ENCODE measurements at places on chromosomes 2 and 18.

DNA sequence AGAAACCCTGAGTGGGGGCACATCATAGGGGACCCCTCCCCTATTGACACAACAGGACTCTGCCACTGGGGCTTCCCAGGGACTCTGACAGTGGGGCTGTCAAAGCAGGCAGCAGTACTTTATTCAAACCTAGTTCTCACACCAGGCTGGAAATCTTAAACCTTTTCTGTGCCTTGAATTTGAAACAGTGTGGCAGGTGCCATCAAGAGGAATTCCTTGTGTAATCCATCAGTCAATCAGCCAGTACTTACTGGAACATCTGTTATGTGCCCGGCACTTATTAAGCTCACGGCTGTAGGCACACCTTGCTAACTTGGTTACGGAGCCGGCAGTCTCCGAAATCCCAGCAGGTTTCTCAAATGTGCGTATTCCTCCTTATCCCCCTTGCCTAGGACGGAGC is 12.0 kb downstream of the GLI2 start:
- no peak for DNase-seq

DNA sequence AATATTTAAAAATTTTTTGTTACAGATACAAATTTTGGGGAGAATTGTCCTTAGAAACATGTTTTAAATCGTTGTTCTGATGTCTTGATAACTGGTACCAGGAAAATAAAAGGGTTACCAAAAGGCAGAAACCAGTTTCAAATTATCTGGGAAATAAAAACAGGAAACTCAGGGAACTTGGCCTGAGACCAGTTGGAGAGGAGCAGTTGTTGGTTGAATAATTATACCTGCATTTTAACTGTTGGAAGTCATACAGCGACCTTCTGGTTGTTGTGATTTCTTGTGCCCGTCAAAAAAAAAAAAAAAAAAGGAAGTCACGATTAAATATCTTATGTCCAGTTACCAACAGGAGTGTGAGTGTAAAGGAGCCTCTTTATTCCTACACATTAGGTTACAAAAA is 51.8 kb downstream of the CRIM1 start:
- DNase-seq: no peak

- no peak for DNase-seq
Measured at GRCh38 chr2:60959501-60959900, 58.0 kb upstream of the PEX13 start.

DNA sequence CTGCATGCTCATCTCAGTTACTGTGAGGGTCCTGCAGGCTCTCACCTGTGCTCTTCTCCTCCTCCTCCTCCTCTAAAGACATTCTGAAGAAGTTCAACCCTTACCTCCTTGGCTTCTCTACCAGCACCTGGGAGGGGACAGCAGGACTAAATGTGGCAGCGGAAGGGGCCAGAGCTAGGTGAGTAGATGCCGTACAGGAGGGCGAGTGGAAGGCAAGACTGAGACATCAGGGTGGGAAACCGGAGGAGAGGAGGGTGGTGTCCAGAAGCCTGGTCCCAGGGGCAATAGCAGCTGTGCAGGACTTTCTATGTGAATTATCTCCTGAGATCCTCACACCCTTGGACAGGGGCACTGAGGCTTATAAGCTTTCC is 124.9 kb downstream of the PLB1 start:
- no peak for DNase-seq

- peak; percentile 44 for DNase-seq
Measured at GRCh38 chr2:199985625-199986207, 30.3 kb downstream of the MAIP1 start.

- no peak for DNase-seq
Measured at GRCh38 chr2:65033178-65033577, 23.0 kb upstream of the CEP68 start.

DNA sequence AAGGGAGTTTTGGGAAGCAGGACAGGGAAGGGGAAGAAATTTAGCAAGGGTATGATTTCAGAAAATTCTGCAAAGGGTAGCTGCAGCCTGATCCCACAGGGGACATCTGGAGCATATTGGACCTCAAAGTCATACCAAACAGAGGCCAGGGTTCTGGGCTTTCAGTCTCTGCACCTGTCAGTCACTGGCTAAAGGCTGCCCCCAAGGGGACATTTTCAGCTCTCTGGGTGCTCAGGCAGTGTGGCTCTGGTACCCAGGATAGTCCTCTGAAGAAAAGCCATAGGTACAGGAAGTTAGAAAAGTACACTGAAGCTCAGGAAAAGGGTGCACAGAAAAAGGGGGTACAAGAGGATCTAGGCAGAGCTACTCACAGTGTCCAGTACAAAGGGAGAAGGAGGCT is 149.2 kb downstream of the INSIG2 start:
- no peak for DNase-seq

GRCh38 chr2:234623521-234623991 is 126.7 kb upstream of the ARL4C start:
- DNase-seq: no peak

- peak; percentile 54 for DNase-seq
Measured at GRCh38 chr18:35376742-35377695, at the start of gene ZNF396. ZNF396 (minus strand) TSS chr18:35377337; CDS start chr18:35374292, 3,045 bp downstream.

DNA sequence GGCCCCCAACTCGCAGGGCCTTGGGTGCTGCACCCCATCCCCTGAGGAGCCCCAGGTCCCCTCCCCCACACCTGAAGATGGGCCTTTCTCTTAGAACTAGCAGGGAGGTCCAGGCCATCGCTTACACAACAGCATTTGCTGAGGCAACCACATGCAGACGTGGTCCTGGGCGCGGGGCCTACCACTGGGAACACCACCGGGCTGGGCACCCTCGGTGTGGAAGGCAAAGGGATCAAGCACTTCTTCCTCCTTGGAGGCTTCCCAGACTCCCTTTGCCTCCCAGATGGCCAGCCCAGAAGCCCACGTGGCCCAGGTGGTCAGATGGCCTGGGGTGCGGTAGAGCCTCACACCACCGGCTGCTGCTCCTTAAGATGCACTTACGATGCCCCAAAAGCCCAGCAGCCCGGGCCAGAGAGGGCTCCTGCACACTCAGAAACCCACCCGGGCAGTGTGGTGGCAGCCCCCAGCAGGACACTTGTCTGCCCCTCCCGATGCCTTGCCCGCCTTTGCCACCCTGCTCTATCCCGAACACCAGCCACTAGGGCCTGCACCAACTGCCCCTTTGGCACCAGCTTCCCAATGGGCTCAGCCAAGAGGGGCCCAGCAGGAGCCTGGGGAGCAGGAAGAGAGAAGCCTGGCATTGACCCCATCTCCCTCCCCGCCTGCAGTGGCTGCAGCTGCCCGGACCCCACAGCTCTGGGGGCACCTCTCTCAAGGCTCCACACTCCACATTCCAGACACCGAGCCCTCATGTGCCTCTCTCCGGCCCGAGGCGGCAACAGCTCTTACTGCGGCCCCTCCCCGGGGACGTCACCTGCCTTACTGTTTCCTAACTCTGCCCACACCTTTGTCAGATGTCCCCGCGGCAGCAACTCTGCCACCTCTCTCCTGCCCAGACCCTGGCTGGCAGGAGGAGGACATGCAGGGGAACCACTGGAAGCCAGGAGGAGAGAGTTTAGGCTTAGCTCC is 13.9 kb upstream of the MLPH start:
- DNase-seq: no peak

GRCh38 chr18:64132871-64133270 is 16.0 kb downstream of the LINC00305 start:
- no peak for DNase-seq

GRCh38 chr2:96508521-96509113 is 3.5 kb upstream of the NEURL3 start:
- DNase-seq: no peak

DNA sequence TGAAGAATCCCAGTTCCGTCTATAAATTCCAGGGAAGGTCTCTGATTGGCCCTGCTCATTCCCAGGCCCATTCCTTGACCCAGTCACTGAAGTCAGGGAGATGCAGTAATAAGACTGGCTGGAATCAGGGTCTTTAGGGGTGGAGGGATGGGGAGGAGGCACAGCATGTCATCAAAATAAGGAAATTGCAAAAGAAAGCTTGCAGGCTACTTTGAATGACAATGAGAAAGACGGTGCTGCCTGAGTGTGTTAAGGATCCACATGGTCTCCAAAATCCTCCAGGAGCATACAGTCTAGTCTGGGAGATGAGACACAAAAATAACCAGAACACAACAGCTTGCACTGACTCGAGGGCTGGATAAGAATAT is 2.0 kb upstream of the DES start:
- DNase-seq: no peak

GRCh38 chr2:187851955-187852561 is 297.8 kb upstream of the TFPI start:
- no peak for DNase-seq

DNA sequence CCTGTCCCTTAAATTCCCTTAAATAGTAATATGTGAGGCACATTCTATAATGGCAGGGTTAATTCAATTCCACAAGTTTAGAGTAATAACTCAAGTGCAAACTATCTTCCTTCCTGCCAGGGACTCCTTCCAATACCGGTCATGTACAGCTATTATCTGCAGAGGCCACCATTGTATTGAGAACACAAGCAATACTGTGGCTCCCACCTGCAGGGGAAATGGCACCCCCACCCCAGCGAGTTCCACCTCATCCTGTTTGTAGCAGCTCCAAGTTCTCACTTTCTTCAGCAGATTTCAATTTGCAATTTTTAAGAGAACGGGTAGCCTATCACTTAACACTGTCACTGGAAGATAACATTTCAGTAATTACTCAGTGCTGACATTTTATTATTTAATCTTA is 172.1 kb upstream of the PID1 start:
- no peak for DNase-seq

DNA sequence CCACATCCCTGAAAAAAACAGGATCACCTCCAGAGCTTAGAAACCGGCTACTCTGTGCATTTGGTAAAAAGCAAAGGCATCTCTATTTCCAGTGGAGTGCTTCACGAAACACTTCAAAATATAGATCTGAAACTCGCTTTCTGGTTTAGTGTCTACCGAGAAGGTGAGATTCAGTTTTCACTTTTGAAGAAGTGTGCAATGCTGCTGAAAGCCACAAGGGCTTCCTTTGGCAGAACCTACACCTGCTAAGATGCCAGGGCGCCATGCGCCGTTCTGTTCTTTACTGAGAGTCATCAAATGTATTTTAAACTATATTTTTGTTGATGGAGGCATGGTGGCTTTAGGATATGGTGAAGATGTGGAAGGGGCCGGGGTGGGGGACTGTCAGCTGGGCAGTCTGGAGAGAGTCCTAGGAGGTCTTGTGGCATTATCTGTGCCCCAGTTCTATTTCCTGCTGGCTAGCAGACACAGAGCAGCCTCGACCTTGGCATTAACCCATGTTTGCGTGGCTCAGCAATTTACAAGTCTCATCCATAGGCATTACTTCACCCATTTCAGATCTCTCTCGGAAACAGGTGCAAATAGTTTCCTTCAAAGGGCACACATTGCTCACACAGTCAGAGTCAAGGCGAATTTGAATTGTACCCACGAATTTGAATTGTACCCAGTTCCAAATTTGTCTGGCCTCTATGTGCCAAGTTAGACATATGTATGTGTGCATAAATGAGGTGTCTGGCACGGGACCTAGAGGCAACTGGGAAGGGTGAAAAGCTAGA is 46.7 kb upstream of the KCNF1 start:
- no peak for DNase-seq

- no peak for DNase-seq
Measured at GRCh38 chr18:3177902-3178687, 41.7 kb downstream of the MYOM1 start.

DNA sequence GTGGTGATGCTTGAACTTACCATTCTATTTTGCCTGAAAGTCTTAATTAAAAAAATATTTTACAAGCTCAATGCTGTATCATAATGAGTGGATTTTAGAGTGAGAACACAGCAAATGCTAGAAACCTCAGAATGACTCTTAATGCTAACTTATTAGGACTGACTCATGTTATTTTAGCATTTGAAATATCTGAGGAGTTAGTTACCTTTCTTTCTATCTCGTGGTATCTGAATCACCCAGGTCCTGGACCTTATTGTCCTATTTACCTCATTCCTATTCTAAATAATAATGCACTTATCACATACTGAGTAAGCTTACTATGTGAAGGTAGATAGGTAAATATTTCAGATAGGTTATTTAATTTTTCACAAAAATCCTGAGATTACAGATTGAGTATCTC is 70.7 kb downstream of the SOS1 start:
- DNase-seq: no peak

DNA sequence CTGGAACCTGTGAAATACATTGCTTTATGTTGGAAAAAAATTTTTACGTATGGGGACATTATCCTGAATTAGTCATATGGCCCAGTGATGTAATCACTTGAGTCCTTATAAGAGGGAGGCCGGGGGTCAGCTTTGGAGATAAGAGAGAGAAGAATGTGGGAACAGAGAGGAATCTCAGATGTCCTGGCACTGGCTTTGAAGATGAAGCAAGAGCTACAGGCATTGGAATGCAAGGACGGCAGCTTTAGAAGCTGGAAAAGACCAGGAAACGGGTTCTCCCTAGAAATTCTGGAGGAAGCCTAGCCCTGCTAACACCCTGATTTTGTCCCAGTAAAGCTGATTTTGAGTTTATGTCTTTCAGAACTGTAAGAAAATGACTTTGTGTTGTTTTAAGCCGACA is 1129.9 kb upstream of the GYPC start:
- no peak for DNase-seq

- DNase-seq: no peak
Measured at GRCh38 chr2:27921880-27922547, 31.5 kb downstream of the BABAM2 start.

DNA sequence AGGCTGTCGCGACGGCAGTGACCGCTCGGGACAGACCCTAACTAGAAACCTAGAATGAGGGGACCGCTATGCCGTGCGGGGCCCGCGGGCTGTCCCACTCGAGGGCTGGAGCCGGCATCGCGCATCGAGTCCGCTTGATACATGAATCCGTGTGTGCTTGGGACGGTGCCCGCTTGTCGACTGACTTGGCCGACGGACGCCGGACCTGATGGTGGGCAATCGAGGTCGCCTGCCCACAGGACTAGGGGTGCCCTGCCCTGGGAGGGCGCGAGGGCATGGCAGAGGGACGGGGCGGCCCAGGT is 749 bp upstream of the PTMA start:
- peak; percentile 51 for DNase-seq

DNA sequence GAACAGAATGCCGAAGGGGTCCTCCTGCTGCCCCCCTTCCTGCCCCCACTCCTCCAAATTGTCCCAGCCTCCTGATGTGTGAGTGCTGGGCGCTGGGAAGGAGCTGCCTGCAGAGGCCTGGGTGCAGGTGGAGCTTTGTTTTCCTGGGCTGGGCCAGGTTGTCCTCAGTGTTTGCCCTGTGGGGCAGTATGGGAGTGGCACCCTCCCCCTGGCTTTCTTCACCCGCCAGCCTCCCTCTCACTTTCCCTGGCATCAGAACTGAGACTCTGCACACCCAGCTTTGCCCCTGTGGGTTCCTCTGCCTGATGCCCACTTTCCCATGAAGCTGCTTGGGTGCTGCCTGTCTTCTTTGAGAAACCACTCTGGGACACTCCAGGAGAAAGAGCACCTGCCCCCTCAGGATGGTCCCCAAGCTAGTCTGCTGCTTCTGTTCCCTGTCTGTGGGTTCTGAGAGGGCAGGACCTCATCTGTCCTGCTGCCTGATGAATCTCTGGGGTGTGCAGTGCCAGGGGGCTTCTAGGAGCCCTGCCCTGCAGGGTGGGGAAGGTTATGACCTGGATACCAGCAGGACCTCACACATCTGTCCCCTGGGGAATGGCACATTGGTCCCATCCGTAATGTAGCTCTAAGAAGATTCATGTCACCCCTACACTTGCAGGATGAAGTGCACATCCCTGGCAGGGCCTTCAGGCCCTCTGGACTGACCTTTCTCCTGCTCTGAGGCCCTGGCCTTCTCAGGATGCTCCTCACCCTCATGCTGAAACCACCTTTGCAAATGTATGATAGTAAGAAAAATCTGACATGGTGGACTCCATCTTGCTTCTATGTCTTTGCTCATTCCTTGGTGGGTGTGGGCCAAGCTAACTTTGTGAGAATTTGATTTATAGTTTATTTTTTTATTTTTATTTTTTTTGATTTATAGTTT is 146.8 kb upstream of the HS6ST1 start:
- DNase-seq: no peak

Measured in activated T-cell treated with anti-CD3 and anti-CD28 coated beads for 48 hours (primary cell).